ENCODE measurements at places on chromosomes 5 and 9. TPM values are rescaled to one million over a fixed set of nuclear protein-coding genes. Genes with fewer than 3 reads are reported as not detected.

GRCh38 chr9:27784847-27785713, 211.8 kb upstream of the C9orf72 start:
- no peak for DNase-seq

Gene ASPN
- polyA plus RNA-seq, result 12.5 TPM

GRCh38 chr5:56620903-56621677, 194.3 kb upstream of the MAP3K1 start:
- no peak for DNase-seq

Gene DRD1
- 4.3 TPM for polyA plus RNA-seq

DNA sequence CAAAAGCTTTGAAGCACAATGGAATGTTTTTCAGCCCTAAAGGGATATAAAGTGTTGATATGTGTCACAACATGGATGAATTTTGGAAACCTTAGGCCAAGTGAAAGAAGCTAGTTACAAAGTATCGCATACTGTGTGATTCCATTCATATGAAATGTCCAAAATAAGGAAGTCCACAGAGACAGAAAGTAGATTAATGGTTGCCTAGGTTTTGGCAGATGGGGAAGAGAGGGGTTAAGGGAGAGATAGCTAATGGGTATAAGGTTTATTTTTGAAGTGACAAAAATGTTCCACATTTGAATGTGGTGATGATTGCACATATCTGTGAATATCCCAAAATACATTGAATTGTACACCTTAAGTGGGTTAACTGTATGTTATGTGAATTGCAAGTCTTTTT, 57.5 kb upstream of the MCCC2 start:
- DNase-seq, result no peak

- no peak for DNase-seq
These were observed 133.3 kb upstream of the TRPM3 start for GRCh38 chr9:71254592-71255277.

DNA sequence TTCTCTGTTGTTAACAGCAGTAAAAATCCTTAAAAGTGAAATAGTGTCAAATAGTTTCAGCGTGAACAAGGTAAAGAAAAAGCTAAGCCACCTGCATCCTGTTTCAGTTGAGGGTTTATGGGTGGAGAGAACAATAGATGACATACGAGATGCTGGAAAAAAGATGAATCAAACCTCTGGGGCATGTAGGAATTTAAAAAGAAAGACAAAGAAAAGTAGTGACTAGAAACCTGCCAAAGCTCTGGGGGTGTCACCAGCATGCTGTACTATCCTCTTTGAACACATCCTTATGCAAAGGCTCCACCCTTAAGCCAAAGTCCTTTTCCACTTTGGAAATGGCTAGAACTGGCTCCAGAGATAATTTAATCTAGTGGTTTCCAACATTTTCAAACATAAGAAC, 22.2 kb downstream of the SCAI start:
- DNase-seq, result no peak

GRCh38 chr9:1890816-1891215, 124.3 kb upstream of the SMARCA2 start:
- no peak for DNase-seq

- no peak for DNase-seq
These were observed 997 bp upstream of the CHD1 start for GRCh38 chr5:98929710-98930298.

GRCh38 chr9:447230-448025, 232.8 kb downstream of the DOCK8 start:
- DNase-seq, result no peak

- peak; percentile 73 for DNase-seq
These were observed 6.5 kb downstream of the ERGIC1 start for GRCh38 chr5:172840432-172841154.

DNA sequence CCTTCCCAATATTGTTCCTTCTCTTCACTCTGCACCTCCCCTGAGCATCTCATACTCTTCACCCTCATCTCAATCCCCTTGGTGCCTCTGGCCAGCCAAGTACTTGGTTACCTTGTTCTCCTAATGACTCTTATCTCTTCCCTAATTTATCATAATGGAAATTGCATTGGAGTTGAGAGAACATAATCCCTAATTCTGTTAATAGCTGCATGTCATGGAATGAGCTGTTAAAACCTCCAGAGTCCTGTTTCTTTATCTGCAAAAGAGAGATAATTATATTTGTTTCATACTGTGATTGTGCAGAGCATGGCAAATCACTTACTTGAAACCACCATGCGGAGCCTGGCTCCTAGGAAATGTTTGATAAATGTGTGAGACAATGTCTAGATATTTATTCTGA, 1074.9 kb upstream of the DMAC1 start:
- no peak for DNase-seq

DNA sequence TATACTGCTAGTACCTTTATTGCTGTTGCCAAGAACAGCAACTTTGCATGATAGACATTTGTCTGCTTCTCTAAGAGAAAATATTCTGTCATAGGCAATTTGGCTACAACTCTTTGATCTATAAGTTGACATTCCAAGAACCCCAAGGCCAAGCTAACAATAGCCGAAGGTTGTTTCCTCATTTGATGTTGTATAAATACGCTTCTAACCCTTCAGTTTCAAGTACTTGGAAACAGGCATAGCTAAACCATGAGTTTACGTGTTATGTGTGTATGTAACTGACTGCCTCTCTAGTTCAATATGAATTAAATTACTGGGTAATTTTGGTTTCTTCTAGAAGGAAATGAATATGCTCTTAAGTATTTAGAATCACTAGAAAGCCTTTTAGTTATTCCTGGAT, 1034.0 kb downstream of the TLE4 start:
- DNase-seq, result no peak

Gene PAPPA
- polyA plus RNA-seq, result 2.4 TPM

- no peak for DNase-seq
These were observed 129.0 kb upstream of the ALDH1B1 start for GRCh38 chr9:38263532-38263931.

Gene CCDC180
- polyA plus RNA-seq, result 13.7 TPM

Gene PTGDS
- 304 TPM for polyA plus RNA-seq

Gene DIPK1B
- 65.0 TPM for polyA plus RNA-seq

GRCh38 chr5:176862330-176862995, 36.7 kb downstream of the HK3 start:
- DNase-seq, result no peak

- no peak for DNase-seq
These were observed 31.7 kb downstream of the UGCG start for GRCh38 chr9:111928359-111928720.

- no peak for DNase-seq
These were observed 77.6 kb upstream of the CEP78 start for GRCh38 chr9:78158286-78158685.

GRCh38 chr5:159419576-159419975, 89.3 kb upstream of the IL12B start:
- DNase-seq, result no peak

Gene SHROOM1
- 17.6 TPM for polyA plus RNA-seq

GRCh38 chr5:74651710-74652109, 11.2 kb upstream of the ENC1 start:
- DNase-seq, result no peak

Gene ADRA1B
- polyA plus RNA-seq, result 10.8 TPM

Gene ST8SIA4
- 16.8 TPM for polyA plus RNA-seq

- DNase-seq, result no peak
These were observed 59.7 kb downstream of the GNA14 start for GRCh38 chr9:77588271-77588937.

- DNase-seq, result no peak
These were observed 113.7 kb downstream of the RASEF start for GRCh38 chr9:82949203-82949602.
